Panc1 (cell line): ENCODE measurements at places on chromosomes 1 and 21. TPM values are rescaled to one million over a fixed set of nuclear protein-coding genes. Genes with fewer than 3 reads are reported as not detected.

The SDE2 gene
- 18.3 TPM for total RNA-seq

The NOS1AP gene
- 27.9 TPM for total RNA-seq

The NR5A2 gene
- total RNA-seq: 4.3 TPM

The SPRR2E gene
- not detected for total RNA-seq

The S100A16 gene
- total RNA-seq: 61.6 TPM

The C1QTNF12 gene
- total RNA-seq: 41.4 TPM

The CA6 gene
- total RNA-seq: not detected

The SEMA6C gene
- 5.7 TPM for total RNA-seq

The OR2L8 gene
- total RNA-seq: not detected
